ENCODE measurements at places on chromosomes 3 and 15.

DNA sequence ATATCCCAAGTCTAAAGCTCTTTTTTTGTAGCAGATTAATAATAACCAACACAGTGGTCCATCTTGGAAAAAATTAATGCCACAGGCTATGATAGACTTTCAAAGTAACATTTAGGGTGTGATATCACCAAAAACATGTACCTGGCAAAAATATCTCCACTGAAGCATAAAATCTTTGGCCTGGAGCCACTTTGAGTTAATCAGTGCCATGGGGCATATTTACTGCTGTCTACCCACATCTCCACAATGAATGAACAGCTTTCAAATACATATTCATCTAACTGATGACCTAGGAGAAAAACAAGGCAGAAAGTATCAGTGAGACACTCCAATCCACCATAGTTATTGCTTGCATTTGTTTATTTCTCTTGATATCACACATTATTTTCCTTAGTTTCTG lies 296.0 kb upstream of the MDFIC2 start:
- no peak for DNase-seq

DNA sequence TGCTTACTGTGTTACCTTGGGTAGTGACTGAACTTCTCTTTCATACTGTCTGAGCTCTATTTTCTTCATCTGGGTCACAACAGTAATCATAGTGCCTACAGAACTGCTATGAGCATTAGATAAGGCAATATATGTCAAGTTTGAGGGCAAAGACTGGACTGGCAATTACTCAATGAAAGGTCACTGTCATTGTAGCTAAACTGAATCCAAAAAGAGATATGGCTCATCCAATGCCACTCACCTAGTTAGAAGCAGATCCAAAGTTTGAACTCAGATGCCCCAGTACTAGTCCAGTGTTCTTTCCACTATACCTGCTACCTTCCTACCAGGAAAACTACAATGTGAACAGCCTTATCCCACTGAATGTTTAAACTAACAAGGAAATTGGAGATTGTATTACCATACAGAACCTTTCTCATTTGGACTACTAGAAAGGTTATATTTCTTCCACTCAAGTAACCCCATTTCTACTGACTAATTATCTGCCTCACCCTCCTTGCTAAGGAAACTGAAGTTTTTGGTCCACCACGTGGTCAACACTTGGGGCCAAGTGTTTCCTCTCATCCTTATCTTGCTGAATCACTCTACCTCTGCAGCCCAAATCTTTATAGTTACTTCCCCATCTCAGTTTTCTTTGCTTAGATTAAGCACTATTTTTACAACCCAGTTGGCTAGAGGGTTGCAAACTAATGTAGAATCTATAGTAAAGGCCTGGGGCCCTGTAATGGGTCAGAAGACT lies 202.3 kb upstream of the LPP start:
- no peak for DNase-seq

DNA sequence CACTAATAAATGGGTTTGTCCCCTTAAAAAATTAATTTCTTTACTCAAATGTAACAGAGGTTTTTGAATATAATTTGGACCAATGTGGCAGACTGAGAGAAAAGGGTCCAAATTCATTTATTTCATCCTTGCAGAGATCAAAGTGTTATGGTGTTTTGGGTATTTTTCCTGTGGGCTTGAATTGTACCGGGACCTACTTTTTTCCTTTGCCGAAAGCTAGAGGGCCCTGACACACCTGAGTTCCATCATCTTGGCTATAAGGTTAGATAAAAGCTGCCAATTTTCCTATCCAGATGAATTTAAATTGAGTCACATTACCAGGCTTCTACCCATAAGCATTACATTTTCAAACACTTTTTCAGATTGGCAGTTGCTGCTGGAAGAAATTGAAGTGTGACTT lies 908 bp downstream of the CCNB2 start:
- DNase-seq: no peak

- no peak for DNase-seq
These were observed 25.6 kb downstream of the CPOX start for GRCh38 chr3:98567666-98568270.

- no peak for DNase-seq
These were observed 65.4 kb upstream of the ZNF148 start for GRCh38 chr3:125440559-125440955.

DNA sequence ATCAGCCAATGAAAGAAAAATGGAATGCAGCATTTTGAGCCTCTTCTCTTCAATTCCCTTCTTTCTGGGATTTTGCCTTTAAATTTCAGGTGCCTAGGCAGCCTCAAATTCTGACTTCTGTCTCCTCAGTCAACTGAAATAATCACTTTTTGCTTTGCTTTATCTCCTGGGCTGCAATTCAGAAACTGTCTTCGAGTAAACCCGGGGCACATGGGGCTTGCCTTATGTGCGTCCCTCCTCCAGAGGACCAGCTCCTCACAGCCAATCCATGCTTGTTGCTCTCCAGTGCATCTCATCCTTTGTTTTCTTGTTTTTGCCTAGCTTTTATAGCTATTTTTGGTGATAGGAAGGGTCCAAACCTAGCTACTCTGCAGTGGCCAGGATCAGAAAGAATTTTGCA lies 8.8 kb downstream of the RTP3 start:
- no peak for DNase-seq

- no peak for DNase-seq
These were observed 110.4 kb downstream of the FILIP1L start for GRCh38 chr3:100003609-100004503.

DNA sequence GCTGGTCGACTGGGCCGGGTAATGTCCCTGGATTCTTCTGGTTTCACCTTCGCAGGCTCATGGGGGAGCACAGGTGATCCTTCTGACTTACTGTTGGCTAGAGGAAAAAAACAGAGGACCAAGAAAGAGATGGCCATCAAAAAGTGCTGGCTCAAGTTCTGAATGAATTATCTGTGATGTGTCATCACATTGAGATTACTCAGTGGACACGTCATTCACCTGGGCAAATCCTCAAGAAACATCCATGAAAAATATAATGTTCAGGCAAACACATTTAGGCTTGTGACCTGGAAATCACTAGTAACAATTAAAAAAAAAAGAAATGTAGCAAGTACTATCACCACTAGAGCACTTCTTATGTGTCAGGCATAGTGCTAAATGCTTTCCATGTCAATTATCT lies 81.5 kb upstream of the SLC2A2 start:
- DNase-seq: no peak

DNA sequence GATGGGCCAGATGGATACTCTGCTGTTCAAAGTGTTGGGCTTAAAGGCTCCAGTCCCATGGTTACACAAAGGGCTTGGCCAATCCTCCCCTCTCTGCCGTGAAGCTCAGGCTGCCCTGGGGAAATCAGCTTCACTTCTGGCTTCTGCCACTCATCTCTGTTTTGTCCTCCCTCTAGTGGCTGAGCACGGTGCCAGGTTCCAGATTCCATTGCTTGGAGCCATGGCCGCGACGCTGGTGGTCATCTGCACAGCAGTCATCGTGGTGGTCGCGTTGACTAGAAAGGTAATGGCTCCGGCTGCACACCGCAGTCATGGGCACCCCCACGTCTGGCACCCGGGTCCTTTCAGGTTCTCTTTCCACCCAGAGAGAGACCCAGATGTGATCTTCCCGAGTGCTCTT lies 5.6 kb downstream of the TIGIT start:
- DNase-seq: peak; percentile 25

DNA sequence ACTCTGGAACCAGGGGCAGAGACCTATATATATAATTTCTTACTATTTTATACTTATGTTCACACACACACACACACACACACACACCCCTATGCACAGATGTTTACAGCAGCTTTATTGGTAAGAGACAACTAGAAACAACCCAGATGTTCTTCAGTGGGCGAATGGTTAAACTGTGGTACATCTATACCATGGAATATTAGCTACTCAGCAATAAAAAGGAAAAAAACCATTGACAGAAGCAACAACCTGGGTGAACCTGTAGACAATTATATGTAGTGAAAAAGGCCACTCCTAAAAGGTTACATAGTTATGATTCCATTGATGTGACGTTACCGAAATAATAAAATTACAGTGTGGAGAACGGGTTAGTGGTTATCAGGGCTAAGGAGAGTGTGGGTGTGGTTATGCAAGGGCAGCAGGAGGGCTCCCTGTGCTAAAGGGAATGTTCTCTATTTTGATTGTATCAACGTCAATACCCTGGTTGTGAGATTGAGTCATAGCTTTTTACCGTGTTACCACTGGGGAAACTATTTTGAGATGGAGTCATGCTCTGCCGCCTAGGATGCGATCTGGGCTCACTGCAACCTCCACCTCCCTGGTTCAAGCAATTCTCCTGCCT lies 85.5 kb downstream of the FLNB start:
- DNase-seq: no peak

GRCh38 chr3:100060685-100061484 lies 53.4 kb downstream of the FILIP1L start:
- DNase-seq: no peak

GRCh38 chr3:61172684-61173083 lies 78.6 kb downstream of the FHIT start:
- DNase-seq: no peak

GRCh38 chr3:155065537-155065936 lies 14.6 kb upstream of the MME start:
- no peak for DNase-seq

DNA sequence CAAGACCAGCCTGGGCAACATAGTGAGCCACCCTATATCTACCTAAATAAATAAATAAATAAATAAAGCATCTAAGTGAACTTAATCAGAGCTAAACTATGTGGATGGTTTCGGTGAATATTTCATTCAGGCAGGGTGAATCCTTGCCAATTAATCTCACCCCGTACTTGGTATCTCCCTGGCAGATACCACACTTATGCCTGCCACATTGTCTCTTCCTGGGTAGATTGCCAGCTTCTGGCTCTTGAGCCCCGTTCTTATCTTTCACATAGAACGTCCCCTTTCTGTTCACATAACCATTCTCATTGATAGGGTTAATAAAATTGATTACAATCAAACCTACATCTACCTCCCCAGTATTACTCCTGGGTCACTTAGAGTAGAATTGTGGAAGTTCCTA lies 7.0 kb downstream of the SNAP23 start:
- no peak for DNase-seq

DNA sequence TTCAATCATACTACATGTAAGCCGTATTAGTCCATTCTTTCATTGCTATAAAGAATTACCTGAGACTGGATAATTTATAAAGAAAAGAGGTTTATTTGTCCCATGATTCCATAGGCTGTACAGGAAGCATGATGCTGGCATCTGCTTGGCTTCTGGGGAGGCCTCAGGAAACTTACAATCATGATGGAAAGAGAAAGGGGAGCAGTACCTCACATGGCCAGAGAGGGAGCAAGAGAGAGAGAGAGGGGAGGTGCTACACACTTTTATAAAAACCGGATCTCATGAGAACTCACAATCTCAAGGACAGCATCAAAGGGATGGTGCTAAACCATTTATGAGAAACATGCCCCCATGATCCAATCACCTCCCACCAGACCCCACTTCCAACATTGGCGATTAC lies 14.3 kb upstream of the CLASP2 start:
- DNase-seq: peak; percentile 16

GRCh38 chr3:139457066-139457465 lies 19.2 kb downstream of the RBP2 start:
- DNase-seq: no peak

DNA sequence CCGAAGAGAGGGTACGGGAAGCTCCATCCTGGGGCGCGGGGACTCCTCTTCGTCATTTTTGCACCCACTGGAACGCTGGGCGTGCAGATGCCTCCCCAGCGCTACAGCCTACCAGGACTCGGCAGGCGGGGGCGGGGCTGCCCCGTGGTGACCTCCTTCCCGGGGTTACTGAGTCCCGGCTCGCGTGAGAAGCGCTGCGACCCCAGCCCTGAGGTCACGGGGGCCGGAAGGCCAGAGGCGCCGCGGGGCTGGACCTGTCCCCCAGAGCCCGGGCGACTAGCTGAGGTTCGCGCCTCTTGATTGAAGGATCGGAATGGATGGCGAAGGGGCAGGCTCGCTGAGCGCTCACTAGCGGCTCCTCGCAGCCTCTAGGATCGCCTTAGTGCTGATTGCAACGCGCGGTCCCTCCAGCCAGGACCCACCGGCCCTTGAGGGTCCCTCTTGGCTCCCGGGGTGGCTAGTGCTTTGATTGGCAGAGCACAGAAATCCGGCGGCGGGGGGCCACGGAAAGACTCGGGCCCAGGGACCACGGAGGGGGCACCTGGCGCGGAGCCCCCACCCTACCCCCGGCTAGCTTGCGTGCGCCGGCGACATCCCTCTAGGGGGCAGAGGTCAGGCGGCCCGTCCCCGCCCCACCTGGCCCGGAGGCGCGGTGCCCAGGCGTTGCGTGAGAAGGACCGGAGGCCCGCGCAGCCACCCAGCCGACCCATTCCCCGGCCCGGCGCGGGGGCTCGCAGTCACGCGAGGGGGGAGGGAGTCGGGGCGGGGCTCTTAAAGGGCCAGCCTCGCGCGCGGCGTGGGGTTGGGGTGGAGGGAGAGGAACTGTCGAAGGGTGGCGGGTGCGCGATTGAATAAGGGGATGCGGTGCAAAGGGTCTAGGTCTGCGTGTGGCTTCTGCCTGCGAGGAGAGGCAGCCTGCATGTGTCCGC lies 781 bp upstream of the CYP1A1 start:
- peak; percentile 67 for DNase-seq

- no peak for DNase-seq
These were observed 236.0 kb downstream of the VPS13C start for GRCh38 chr15:61824291-61824690.

DNA sequence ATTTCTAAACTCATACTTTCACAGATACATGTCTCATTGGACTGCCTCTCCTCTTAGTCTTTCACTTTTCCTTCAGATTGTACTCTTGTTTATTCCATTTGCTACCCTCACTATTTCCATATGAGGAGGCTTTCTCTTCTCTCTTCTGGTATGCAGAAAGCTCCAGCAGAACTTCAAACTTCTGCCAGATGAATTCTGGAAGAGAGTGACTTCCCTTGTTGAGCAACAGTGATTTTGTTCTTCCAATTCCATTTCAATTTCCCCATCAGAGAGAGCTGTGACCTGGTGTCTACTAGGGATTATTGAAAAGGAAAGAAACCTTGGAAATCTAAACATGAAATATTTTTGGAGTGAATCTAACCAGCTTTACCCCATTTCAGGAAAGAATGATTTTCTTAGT lies 523.2 kb upstream of the ZNF717 start:
- DNase-seq: no peak

DNA sequence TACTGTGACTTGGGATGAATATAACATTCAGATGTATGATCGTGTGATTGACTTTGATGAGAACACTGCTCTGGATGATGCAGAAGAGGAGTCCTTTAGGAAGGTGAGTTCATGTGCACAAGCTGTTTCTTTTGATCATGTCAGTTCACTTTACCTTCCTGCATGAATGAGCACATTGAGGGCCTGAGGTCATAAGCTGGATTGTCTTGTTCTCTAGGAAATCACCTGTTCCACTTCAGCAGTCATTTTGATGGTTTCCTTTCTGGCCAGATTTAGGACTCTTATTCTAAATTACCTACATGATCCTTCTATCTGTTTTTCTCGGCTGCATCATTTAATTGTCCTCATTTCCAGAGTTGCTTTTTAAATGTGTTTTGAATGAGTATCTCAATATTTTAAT lies 4.1 kb downstream of the RCN2 start:
- no peak for DNase-seq

GRCh38 chr3:70933105-70933810 lies 620.8 kb upstream of the MDFIC2 start:
- DNase-seq: no peak
